ENCODE measurements at places on chromosomes 12 and 14. TPM values are rescaled to one million over a fixed set of nuclear protein-coding genes. Genes with fewer than 3 reads are reported as not detected.

TPPP2 gene
- not detected for total RNA-seq

CLEC2D gene
- 2.3 TPM for total RNA-seq

LHX5 gene
- 2.1 TPM for total RNA-seq

HSPB8 gene
- total RNA-seq, result 3.0 TPM

A2ML1 gene
- total RNA-seq, result 2.8 TPM
